ENCODE measurements at places on chromosomes 1 and 21.
A peak's percentile ranks its signal among the peaks of the same experiment; 100 is the strongest.

DNA sequence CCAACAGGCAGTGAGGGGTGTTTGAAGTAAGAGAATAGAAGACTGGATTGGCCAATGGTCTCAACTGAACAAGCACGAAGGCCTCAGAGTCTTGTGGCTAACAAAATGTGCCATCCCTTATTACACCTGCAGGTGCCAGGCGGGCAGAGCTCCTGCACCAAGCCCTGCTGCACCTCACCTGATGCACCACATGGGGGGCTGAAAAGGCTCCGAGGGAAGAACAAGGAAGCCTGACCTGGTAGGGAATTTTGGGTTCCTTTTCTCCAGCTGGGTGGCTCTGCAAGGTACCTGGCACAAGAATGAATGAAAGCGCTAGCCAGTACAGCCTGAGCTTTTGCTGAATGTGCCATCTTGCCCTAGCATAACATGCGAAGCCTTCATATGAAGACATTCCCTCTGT is 9.7 kb downstream of the HSD3B1 start:
- DNase-seq, result no peak

- DNase-seq, result no peak
These were observed 16.3 kb upstream of the DESI2 start for GRCh38 chr1:244636488-244637259.

DNA sequence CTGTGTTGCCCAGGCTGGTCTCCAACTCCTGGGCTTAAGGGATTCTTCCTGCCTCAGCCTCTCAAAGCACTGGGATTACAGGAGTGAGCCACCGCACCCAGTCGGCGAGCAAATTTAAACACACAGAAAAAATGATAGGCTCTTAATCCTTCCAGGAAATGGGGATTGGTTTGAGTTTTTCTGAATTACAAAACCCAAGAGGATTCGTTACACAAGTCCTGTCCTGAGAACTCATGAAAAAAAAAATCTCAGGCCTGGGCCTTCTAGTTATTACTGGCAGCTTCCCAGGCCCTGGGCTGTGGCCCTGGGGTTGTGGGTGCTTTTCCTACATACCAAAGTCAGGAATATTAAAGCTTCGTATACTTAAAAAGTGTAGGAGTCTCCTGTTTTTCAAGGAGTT is 6.3 kb upstream of the IFNGR2 start:
- DNase-seq, result no peak

DNA sequence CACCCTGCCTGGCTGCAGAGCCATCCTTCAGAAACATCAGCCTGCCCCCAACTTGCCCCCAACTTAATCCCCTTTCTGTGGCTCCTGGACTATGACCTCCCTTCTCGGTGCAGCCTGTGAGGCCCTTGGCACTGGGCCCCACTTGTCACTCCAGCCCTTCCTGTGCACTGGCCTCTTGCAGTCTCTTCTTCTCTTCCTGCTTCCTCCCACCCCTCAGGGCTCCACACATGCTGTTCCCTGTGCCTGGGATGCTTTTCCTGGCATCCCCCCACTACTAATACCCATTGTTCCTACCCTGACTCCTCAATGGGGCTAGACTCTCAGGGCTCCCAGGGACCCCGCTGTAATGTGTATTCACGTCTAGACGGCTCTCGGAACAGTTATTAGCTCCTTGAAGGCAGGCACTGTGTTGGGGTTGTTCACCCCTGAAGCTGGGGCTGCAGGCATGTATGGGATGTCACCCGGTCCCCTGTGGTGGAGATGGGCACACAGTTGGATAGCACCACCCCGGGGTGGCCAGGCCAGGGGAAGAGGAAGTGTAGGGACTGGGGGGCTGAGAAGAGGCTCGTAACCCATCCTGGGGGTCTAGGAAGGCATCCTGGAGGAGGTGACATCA is 4.5 kb downstream of the LDLRAD1 start:
- DNase-seq, result no peak

GRCh38 chr1:43315963-43316737 is 15.4 kb downstream of the TIE1 start:
- no peak for DNase-seq

- DNase-seq, result no peak
These were observed 12.5 kb upstream of the MATN1 start for GRCh38 chr1:30735668-30736498.

GRCh38 chr1:76281306-76281705 is 206.8 kb downstream of the ST6GALNAC3 start:
- DNase-seq, result no peak

DNA sequence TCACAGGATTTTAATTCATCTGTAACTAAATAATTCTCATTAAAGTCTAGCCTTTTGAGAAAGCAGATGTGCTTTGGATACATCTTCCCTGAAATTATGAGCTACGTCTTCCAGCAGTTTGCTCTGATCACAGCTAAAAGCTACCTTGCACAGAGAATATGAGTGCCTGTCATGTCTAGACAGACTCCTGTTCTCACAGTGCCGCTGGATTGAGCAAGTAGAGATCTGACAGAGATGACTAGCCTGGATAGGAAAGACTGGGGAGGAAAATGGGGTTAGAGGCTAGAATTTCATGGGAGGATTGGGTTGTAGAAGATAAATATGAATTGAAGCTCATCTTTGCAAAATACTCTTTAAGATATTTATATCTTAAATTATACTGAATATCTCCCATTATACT is 24.1 kb downstream of the CEPT1 start:
- no peak for DNase-seq

DNA sequence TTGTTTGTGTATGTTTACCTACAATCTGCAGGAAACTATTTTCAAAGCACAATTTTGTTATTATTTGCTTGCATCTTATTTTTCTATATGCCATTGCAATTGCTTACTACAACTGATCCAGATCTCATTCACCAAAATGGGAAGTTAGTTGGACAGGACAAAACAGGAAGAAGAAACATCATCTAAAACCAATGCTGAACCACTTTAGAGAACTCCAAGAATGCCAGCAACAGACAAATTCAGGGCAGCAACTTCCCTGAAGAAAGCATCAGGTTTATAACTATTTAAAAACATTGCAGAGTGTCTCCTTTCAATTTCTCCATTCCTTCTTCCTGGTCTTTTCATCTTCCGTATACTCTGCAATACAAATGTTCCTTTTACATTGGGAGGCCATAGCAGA is 82.4 kb upstream of the SMYD2 start:
- DNase-seq, result no peak

- peak; percentile 27 for DNase-seq
These were observed 16.6 kb upstream of the CACYBP start for GRCh38 chr1:174982971-174983689.

GRCh38 chr1:216582151-216582550 is 141.1 kb downstream of the ESRRG start:
- DNase-seq, result no peak

DNA sequence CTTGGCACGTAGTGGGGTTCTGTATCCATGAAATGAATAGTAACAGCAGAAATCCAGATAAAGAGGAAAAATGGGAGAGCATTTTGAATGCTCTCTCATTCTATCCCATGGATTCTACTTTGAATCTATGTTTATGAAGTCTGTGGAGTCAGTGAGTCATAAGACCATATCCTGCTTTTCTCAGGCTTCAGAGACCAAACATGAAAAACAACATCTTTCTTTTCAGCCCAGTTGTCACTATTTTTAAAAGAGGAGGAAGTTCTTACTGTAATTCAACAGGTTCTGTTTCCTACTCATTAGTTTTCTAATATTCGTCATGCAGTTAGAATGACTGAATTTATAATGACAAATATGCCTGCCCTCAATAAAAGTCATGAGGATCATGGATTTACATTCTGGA is 39.4 kb upstream of the CD55 start:
- no peak for DNase-seq

DNA sequence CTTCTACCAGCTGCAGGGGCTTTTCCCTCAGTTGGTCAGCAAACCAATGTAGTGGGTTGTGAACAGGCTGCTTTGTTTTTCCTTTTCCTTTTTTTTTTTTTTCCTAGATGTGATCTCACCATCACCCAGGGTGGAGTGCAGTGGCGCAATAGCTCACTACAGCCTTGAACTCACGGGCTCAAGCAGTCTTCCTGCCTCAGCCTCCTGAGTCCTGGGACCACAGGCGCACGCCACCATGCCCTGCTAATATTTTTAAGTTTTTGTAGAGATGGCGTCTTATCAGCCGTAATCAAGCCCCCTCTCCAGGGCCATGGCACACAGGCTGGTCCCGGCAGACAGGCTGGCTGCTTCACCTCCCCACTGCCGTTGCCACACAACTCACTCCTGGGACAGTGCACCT is 3.4 kb upstream of the TRIM11 start:
- no peak for DNase-seq

DNA sequence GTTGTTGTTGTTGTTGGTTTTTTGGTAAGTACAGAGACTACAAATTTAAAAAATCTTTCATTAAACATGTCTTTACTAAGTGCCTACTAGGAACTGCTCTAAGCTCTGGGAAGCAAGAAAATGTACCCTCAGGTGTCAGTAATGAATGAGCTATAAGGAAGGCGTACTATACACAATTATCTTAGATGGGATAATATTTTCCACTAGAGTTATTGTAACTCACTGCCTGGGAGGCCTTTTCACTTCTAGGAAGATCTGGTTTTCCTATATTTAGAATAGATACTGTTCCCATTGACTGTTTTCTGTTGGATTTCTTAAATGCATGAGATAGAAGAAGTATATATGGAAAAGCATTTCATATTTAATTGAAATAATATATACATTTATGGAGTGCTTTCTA is 19.6 kb downstream of the CLIC4 start:
- DNase-seq, result no peak

GRCh38 chr21:42466700-42467099 is 29.3 kb downstream of the RSPH1 start:
- no peak for DNase-seq

GRCh38 chr1:183693521-183693920 is 40.4 kb upstream of the APOBEC4 start:
- no peak for DNase-seq
